ENCODE measurements at places on chromosomes 13 and 19.

DNA sequence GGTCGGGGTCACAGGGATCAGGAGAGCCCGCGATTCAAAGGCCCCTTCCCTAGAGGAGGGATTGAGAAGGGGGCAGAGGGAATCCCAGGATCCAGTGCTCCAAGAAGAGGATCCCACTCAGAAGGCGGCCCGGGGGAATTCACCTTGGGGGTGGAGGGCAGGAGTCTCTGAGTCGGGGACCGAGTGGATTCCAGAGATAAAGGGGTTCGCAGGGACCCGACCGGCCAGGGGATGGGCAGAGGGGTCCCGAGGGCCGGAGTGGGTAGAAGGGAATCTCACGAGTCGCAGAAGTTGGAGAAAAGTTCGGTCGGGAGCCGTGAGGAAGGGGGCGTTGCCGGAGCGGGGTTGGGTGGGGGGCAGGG is 261 bp downstream of the PRKD2 start:
- no peak for DNase-seq

DNA sequence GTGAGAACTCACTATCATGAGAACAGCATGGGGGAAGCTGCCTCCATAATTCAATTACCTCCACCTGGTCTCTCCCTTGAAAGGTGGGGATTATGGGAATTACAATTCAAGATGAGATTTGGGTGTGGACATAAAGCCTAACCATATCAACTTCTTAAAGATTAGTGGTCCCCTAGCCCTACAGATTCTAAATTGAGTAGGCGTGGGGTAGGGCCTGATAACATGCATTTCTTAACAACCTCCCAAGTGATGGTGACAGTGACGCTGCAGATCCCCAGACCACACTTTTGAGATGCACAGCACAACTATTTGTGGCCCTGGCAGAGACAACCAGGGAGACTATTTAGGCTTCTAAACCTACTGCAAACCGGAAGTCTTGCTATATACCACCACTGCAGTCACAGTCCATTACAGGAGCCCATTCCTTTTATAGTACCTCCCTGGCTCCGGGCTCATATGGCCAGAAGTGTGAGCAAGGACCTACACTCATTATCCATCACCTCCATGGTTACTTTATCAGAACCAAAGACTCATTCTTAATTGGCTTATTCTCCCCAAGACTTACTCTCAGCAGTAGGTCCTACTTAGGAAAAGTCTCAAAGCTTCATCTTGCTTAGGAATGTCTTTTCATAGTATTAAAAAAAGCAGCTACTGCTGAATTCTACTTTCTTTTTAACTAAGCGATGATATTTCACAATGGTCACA is 2.1 kb upstream of the DPY19L3 start:
- no peak for DNase-seq

- no peak for DNase-seq
These were observed 88.1 kb downstream of the TSHZ3 start for GRCh38 chr19:31261019-31261602.

GRCh38 chr19:45350477-45351058 is 10.0 kb downstream of the KLC3 start:
- DNase-seq, result no peak

DNA sequence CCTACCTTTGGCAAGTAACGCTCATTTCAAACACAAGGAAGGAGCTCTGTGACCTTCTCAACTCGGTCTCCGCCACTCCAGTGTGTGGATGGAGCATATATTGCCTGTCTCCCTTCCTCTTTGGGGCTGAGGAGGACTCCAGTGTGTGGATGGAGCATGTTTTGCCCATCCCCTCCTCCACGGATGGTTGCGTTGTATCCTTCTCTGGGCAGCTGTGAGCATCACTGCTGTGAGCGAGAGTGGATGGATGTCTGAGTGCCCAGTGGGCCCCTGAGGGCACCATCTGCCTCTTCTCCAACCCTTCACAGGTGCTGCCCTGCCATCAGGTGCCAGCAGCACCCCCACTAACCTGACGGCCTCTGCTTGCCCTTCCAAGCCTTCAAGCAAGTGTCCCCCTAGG is 186.2 kb downstream of the TEX29 start:
- DNase-seq, result no peak

DNA sequence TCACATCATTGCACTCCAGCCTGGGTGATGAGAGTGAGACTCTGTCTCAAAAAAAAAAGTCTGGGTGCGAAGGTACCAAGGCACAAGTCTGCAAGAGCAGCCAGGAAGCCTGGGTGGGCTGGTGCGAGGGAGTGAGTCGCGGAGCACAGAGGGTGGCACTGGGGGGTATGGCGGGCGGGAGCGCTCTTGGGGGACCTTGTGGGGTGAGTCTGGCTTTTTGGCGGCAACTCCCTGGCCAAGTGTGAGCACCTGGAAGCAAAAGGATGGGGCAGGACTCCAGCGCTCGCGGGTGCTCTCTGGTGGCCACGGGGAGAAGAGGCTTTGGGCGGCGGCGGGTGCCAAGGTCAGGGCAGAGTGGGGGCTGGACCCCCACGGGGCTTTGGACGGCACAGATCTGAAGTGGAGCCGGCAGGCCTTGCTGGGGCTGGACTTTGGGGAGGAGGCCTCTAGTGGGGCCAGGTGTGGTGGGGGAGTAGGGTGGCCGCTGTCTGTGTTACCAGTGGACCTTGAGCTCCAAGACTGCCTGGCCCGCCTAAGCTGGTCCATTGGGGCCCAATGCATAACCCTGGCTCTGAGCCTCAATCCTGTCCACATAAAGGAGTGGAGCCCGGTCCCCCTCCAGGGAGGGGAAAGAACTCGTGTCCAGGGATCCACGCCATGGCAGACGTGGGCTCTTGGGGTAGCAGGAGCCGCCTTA is 1.6 kb downstream of the P2RY11 start:
- DNase-seq, result peak; percentile 68

DNA sequence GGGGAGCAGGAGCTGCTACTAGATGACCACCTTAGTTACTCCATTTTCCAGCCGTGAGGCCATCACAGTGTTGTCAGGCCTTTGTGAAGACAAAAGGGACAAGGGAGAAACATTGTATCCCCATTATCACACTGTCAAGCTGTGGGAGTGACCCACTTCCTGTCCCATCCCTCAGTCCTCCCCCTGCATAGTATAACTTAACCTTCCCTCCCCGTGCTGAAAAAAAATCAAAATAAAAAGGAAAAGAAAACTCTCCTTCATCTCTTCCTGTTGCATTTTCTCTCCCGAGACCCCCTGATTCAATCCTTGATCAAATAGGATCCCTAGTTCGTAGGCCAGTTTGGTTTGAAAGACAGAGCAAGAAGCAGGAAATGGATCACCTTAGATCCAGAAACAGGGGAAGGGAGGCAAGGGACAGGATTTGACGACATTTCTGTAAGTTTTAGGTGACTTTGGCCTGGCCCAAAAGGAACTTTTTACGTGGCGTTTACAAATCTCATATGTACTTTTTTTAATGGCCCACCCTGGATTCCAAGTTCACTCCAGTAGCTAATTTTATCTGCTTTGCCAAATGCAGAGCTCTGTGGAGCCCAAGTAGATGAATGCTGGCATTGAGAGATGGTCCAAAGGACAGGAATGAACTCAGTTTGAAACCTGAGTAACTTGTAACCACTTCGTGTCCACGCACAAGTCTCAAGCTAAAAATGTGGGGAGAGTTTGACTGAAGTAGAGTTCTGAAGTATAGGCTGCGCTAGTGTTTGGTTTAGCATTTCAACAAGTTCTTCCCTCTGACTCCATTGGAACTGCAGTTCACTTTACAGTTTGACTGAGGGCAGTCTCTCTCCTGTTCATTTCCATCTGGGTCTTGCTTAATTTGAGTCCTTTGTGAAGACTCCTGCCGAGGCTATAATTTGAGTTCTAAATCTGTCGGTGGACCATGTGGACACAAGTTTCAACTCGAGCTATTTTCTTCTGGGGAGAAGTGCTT is 16.6 kb upstream of the GATAD2A start:
- DNase-seq, result no peak

Data from stimulated activated CD4-positive, alpha-beta T cell treated with anti-CD3 and anti-CD28 coated beads, Interleukin-4, amount 100 ng/mL, for 48 hours (primary cell).